ENCODE measurements at places on chromosomes 7 and 10.

- DNase-seq = peak; percentile 12
Measured at GRCh38 chr10:13351340-13351915, 3.3 kb upstream of the SEPHS1 start.

DNA sequence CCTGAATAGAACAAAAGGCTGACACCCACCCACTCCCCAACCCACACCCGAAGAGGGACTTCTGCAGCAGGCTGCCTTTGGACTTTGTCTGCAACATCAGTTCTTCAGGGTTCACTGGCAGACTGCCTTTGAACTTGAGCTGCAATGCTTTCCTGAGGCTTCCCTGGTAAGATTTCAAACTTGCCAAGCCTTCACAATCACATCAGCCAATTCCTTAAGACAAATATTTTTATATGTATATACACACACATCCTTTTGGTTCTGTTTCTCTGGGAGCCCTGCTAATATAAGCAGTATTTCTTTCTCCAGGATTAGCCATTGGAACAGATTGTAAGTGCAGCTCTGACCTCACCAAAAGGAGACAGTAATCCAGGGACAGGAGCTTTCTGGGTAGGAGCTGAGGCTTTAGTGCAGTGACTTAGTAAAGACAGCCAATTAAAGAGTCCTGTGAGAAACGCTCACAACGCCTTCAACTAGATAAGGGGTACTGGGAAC, 55.6 kb upstream of the KMT2E start:
- no peak for DNase-seq

DNA sequence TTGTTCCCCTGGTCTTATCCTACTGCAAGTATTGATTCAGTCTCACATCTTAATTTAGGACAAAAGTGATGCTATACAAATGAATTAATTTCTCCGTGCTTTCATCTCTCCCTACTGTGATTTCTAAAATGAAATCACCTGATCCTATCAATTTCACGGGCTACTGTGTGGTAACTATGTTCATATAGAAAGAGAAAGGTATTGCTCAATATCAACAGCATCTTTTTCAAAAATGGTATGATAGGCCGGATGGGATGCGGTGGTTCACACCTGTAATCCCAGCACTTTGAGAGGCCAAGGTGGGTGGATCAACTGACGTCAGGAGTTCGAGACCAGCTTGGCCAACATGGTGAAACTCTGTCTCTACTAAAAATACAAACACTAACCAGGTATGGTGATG, 71.2 kb downstream of the PIK3CG start:
- DNase-seq = no peak

DNA sequence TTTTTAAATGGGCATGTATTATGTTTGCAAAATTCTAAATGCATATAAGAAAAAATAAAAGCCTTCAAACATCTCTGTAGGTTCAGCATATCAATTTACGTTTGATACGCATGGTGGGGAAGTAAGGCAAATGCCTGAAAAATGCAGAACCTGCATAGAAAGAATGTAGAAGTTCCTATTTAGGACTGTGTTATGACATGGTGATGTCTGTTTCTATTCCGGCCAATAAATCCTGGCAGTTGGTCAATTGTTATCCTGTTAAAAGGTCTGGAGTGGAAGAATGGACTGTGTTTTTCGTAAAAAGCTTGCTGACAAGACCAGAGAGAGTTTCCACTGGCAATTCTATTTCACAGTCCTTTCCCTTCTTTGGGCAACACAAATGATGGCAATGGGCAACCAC, 49.6 kb upstream of the CAV2 start:
- no peak for DNase-seq

GRCh38 chr7:70695795-70696083, 436.2 kb upstream of the GALNT17 start:
- DNase-seq = no peak

DNA sequence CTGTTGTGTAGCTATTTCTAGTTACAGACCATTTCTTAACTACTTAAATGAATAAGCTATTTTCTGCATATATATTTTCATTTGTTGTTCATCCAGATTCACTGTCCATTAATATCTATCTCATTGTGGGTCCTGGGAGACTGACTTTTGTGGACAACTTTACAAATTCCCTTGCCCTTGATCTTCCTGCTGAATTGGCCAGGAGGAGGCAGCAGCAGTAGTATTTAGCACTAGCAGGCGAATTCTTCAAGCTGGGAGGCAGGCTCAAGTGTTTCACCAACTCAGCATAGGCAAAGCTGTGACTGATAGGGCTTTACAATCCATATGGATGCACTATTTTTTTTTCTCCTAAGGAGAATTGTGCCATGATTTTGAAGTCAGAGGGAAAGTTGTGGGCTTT, 461.0 kb upstream of the NRG3 start:
- no peak for DNase-seq

- DNase-seq = no peak
Measured at GRCh38 chr7:92333866-92334265, 88.1 kb downstream of the ANKIB1 start.

GRCh38 chr10:1132584-1132983, 76.4 kb downstream of the WDR37 start:
- no peak for DNase-seq

DNA sequence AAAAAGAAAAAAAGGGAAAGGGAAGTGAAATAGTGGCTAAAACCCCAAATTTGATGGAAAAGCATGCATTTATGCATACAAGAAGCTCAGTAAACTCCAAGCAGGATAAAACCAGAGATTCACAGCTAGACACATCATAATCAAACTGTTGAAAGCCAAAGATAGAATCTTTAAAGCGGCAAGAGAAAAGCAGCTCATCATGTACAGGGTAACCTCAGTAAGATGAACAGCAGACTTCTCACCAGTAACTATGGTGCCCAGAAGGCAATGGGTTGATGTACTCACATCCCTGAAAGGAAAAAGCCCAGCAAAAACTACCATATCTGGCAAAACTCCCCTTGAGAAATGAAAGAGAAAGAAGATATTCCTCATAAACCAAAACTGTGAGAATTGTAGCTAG, 60.4 kb downstream of the TPST1 start:
- DNase-seq = no peak
